ENCODE measurements at places on chromosomes 16 and 17.
A peak's percentile ranks its signal among the peaks of the same experiment; 100 is the strongest.

DNA sequence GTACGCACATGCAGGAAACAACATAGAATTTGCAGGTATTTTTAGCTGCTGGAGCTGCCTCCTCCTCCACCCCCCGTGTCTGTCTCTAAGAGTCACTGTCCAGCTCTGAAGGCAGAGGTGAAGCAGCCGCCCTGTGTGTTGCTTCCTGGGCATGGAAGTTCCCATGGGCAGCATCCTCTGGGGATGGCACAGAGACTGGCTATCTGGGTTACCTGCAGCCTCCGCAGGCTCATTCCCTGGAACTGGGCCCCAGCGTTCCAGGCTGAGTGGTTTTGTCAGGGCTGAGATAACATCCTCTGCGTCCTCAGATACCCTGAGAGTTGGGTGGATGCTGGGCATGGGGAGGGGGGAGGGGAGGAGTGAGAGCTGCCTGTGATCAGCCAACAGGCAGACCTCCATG is 41.5 kb upstream of the MRTFB start:
- no peak for DNase-seq

DNA sequence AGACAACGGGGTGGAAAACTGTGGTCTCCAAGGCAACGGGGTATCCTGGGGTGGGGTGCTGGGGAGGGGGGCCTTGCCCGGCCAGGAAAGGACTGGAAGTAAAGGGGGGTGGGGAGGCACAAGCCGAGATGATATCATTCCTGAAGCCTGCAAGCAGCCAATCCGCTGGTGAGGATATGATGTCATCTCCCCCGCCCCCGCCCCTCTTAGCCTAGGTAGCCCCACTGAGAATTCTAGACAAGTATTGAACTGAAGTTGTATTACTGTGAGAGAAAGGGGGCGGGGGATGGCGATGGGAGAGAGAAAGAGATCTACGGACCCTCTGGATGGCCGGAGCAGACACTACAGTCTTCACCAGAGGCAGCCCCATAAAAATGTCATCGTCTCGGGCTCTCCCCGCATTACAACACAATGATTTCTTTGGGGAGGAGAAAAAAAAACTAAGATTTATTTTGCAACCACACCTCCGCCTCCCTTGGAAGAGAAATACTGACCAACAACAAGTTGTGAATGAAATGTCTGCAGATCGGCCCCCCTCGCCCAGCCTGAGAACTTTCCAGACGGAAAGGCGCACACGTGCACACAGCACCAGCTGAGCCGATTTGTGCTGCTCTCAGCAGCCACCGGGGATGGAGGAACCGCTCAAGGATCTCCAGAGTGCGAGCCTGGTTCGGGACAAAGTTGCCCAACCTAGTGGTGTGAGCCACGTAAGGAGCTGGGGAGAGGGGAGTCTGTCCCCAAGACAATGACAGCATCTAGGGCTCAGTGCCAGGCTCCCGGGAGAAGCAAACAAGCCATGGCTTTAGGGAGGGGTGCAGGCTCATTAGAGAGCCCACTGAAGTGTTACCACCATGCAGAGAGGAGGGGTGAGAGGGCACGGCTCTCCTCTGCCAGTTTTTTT is 222.1 kb downstream of the SOX9 start:
- DNase-seq, result no peak

GRCh38 chr16:81585785-81586184 is 141.2 kb downstream of the CMIP start:
- DNase-seq, result no peak

DNA sequence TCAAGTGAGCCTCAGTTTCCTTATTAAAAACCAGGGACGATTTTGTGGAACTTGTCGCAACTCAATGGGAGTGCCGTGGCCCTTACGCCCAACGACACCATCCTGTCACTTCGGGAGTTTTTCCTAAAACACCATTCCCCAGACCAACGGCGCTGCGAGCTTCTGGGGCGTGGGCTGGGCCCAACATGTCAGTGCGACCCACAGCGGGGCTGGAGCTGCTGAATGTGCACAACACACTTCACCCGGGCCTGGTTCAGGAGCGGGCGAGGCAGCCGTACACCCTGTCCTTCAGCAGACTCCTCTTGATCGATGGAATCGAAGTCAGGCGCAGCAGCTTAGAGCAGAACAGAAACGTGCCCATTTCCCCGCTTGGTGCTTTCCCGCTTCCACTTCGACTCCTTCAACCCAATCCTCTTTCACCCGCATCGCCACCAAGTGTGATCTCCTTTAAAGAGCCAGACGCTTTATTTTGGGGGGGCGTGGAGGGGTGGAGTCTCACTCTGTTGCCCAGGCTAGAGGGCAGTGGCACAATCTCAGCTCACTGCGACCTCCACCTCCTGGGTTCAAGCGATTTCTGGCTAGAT is 13.2 kb upstream of the SLC7A5 start:
- DNase-seq, result no peak

GRCh38 chr17:75927286-75927922 is 13.4 kb downstream of the FBF1 start:
- peak; percentile 25 for DNase-seq

- peak; percentile 20 for DNase-seq
Observed at GRCh38 chr16:80837533-80838147, 33.2 kb upstream of the CDYL2 start.

DNA sequence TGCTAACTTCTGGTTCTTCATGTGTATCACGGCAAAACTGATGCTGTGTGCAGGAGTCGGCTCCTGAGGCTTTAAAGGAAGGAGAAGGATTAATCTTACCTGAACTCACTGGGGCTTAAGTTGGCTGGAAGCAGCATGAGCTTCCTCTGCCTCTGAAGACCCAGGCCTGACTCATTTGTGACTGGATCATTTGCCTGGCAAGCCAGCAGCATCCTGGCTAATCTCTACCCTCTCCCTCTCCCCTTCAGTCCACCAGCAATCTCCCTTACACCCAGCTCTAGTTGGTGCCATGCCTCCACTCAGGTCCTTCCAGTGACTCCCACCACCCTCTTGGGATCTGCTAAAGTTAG is 150.3 kb downstream of the IRX3 start:
- DNase-seq, result no peak

GRCh38 chr16:28526201-28527099 is 12.3 kb downstream of the NUPR1 start:
- no peak for DNase-seq

DNA sequence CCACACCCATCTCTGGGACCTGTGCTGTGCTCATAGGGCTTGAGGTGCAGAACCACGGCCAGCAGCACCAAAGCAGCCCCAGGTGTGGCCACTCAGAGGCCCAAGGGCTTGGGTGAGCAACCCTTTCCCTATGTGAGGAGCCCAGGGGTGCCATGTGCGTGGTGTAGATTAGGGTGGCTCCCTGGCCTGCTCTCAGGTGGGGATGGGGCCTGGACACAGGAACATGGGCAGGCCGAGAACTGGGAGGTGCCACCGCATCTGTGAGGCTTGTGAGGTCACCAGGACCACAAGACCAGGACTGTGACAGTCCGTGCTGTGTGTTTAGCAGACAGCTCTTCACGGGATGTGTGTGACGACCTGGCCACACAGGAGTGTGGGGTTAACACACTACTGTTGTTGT is 103.5 kb upstream of the ZNF750 start:
- DNase-seq, result no peak

DNA sequence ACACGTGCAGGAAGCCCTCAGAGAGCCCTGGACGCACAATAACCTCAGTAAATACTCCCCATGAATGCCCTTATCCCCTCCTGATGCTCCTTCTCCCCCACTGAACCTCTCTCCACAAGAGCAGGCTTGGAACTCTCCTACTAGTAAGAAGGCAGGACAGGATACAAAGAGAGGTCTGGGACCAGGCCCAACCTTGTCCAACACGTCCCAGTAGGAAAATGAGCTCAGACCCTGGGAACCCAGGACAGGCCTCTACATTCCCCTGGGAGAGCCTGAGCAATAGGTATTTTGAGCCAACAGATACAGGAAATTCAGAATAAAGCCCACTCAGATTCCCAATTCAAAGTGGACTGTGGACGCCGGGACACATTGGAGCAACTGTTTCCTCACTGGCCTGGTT is 19.2 kb downstream of the ZNF423 start:
- DNase-seq, result no peak

DNA sequence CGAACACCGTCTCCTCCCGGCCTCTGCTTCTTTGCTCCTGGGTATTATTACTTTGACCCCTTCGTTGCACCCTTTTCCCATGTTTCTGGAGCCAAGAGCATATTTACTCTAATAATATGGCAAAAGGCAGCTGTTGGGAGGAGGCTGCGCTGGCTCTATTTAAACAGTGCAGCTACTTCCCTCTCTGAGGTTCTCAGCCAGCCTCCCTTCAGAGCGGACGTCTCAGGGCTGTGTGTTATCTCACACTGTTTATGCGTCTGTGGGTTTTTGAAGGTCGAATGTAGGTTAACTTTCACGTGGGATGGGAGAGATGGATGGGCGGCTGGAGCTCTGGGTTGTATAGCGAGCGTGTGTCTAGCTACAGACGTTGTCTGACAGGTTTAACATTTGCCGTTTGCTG is 45.3 kb downstream of the COX4I1 start:
- DNase-seq, result no peak

- no peak for DNase-seq
Observed at GRCh38 chr16:10003486-10003885, 178.7 kb downstream of the GRIN2A start.

DNA sequence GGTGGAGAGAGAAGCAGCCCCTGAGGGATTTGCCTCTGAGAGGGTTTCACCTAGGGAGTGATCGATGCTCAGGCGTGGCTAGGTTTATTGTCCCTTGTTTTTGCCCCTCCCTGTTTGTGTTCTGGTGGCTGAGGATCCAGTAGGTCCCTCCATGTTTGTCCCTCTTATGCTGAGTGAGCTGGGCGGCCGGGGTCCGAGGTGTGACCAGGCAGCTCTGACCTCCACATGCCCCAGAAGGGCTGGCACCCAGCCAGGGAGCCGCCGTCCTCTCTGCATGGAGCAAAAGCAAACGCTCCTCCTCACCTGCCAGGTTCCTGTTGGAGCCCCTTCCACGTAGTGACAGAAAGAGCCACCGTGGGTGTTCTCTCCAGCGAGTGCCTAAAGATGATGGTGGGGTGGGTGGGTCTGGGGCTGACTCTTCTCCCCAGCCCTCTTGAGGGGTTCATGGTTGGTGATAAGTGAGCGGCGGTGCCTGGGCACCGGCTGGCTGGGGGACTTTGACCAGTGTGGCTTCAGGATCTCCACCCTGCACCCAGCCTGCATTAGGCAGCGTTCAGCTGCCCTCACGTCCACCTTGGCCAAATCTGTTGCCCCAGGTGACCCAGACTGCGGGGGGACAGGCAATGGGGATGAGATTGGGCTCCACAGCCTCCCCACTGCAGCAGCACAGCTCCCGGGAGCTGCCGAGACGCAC is 14.1 kb upstream of the NUDT16L1 start:
- no peak for DNase-seq

DNA sequence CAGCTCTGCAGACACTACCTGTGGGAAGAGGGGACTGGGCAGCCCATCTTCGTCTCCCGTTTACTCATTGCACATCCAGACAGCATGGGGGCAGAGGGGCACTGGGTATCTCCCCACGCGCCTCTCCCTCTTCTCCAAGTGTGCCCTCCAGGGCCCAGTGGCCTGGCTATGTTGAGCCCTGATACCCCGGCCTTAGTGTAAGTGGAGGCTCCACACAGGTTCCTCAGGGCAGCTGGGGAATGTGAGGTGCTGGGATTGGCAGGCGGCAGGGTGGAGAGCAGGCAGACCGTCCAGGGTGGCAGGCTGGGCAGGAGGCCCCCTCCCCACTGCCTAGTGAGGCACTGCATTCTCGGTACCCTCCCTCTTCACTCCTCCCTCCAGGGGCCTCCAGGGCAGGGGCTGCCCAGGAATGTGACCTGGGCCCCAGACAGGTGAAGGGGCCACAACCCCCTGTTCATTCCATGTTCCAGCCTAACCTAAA is 13.2 kb upstream of the NAGLU start:
- no peak for DNase-seq

DNA sequence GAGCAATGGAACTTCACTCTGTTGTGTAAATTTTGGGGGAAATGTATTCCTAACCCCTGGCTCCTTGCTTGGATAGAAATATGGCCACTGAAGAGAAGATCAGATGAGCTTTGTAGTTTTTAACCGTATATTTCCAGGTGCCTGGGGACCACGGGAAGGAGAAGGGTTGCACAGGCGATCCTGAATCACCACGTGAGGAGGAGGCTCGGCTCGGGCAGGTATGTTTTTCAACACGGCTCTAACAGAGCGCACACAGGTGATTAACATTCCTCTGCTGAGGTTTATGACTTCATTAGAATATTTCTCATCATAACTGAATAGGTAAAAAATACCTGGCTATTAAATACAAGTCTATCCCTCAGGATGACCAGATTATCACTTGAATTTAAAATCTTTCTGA is 495.0 kb upstream of the ZFHX3 start:
- DNase-seq, result no peak

- DNase-seq, result peak; percentile 56
Observed at GRCh38 chr16:88920618-88921590, 54.4 kb upstream of the PABPN1L start.

- no peak for DNase-seq
Observed at GRCh38 chr17:8472663-8473062, 37.0 kb downstream of the NDEL1 start.

DNA sequence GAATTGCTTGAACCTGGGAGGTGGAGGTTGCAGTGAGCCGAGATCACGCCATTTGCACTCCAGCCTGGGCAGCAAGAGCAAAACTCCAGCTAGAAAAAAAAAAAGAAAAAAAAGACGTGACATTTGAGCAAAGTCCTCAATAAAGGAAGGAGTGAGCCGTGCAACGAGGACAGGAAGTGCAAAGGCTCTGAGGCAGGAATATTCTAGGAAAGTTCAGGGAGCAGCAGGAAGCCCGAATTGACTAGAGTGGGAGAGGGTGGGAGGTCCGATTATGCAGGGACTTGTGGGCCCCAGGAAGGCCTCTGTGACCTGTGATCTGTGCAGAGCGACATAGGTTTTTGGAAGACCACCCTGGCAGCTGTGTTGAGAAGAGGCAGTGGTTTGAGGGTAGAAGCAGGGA is 8.6 kb upstream of the LASP1NB start:
- DNase-seq, result no peak

DNA sequence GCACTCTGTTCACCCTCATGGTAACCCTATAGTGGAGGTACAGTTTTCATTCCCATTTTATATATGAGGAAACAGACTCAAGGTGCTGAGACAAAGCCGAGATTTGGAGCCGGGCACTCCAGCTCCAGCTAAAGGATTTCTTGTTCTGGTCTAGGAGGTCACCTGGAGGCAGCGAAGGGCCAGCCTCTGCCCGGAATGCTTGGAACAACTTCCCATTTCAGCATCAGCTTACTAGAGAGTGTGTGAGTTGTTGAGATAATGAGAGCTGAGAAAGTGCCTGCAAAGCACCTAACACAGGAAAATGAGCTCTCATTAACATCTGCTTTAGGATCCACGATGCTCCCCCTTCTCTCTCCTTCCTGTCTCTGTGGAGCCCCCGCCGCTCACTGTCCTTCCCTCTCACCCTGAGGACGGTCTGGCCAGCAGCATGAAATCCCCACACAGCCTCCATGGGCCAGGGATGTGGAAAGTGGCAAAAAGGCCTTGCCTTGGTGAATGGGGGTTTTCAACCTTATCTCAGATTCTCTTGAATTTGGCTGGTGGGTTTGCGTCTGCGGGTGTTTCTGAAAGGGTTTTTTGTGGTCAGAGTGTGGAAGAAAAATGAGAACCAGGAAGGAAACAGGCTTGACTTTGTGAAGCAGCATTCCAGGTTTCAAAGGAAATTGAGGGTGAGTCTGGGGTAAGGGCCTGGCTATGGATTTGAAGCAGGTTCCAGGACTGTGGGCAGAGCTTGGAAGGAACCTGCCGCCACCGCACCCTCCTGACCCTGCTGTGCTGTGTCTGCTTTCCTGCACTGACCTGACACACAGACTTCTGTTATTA is 178.7 kb downstream of the FOXL1 start:
- DNase-seq, result no peak

- no peak for DNase-seq
Observed at GRCh38 chr17:48363161-48363560, 66.9 kb downstream of the SKAP1 start.

GRCh38 chr17:74998783-74999182 is 11.4 kb downstream of the CDR2L start:
- DNase-seq, result no peak

All from EH (cell line).